ENCODE measurements at places on chromosomes 11 and 22. TPM values are rescaled to one million over a fixed set of nuclear protein-coding genes. Genes with fewer than 3 reads are reported as not detected.

DNA sequence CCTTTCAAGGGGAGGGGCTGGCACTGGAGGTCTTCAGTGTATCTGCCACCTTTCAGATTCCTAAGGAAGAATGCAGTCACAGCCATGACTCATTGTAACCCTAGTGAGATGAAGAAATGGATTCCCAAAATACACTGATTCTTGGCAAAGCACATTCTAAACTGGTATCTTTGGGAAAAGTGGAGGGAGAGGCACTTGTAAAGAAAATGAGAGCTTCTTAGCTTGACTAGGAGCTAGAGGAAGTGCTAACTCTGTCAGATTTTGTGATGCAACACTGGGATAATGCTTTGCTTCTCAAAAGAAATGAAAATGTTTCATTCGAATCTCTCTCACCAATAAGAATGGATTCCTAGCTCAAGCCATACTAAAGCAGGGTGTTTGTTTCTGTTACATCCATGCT is 14.3 kb downstream of the NRIP3 start:
- DNase-seq = no peak

POLD4 gene
- 262 TPM for total RNA-seq

DNA sequence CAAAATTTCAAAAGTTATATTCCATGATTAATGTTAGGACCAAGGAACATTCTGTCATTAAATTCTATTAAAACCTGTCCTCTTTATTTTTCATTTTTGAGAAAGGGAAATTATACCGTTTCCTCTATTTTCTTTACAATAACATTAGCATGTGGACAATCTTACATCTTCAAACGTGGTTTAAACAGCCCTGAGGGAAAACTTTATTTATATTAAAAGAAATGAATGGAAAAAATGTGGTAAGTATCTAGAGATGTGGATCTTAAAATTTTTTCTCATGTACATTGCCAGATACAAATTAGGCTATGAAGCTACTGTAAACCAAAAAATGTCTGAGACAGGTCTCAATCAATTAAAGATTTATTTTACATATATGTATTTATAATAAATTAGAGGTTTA is 18.9 kb upstream of the FIBIN start:
- DNase-seq = no peak

ACR gene
- total RNA-seq = 1.5 TPM

CASP5 gene
- 31.1 TPM for total RNA-seq

Measured in left colon (tissue), 2 donors.